HFF-Myc (cell line): ENCODE measurements at places on chromosomes 6 and 20.

- DNase-seq: no peak
Observed at GRCh38 chr6:138107078-138107751, at the start of gene PERP. TSS of gene PERP (minus strand) at chr6:138107419. CDS start at chr6:138107340, 79 bp downstream.

GRCh38 chr6:25242567-25242966, 36.6 kb upstream of the CARMIL1 start:
- no peak for DNase-seq

GRCh38 chr6:25199544-25199943, 79.6 kb upstream of the CARMIL1 start:
- no peak for DNase-seq

GRCh38 chr6:138403324-138403800, 661 bp upstream of the HEBP2 start:
- DNase-seq: no peak

- DNase-seq: no peak
Observed at GRCh38 chr6:39493174-39493573, 170.7 kb upstream of the KCNK16 start.

DNA sequence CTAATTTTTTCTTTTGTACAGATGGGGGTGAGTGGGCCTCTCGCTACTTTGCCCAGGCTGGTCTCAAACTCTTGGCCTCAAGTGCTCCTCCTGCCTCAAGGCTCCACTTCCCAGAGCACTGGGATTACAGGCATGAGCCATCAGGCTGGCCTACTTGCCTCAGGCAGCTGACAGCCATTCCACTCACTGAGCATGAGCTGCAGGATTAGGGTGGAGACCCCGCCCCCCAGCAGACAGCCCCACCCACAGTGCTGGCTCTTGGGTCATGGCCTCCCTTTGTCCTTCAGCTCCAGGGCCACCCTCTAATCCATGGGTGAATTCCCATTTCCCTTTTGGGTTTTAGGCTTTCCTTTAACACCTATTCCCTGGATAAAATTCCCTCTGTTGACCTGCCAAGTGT, 82.1 kb downstream of the BFSP1 start:
- no peak for DNase-seq

DNA sequence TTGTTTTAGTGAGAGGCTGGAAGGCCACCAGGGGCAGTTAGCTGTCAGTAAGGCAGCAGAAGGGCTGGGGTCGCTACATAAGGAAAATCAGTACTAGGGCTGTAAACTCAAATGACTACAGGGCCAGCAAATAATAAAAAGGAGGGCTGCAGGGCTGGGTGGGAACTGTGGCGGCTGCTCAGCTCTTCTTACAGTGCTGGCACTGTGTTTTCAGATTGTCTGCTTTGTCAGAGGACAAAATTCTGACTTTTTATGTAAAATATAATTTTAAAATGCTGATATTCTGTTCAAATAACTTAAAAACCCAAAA, 23.2 kb downstream of the HLA-A start:
- no peak for DNase-seq

DNA sequence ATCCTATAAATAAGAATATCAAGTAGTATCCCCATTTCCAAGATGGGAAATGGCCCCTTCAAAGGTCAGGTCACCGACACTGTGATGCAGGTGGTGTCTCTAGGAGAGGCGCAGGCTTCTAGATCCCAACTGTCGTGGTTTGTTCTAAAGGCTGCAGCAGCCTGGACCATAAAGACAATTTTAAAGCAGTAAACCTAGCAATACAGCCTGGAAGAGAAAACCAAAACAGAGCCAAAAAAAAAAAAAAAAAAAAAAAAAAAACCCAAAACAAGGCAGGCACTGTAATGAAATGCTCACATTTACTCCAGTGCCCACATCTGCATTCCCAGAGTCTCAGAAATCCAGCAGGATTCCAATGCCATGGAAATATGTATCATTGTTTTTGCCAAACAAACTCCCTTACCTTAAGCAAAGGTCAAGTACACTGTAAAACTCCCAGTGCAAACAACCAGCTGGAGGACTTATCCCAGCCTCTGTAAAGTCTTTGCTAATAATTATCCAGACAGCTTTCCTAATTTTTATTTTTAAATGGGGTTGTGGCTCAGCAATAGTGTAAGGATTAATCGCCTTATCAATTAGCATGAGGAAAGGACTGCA, 98.2 kb downstream of the PSMG4 start:
- DNase-seq: no peak

DNA sequence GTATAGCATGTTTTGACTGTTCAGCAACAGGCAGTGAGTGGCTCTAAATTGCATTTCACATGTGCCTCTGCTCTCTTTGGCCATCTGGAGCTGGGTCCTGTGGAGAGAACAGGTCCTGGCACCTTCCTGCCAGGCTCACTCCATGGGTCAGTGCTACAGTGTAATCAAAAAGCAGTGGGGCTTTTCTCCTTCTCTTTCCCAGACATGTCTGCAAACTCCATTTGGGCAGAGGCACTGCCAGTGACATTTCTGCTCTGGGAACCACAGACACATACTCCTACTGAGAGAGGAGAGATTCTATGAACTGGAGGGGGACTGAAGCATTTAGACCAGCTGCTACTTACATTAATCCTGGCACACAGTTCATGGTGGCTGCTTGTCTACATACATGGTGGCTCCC, 68.3 kb upstream of the TRAF3IP2 start:
- no peak for DNase-seq

DNA sequence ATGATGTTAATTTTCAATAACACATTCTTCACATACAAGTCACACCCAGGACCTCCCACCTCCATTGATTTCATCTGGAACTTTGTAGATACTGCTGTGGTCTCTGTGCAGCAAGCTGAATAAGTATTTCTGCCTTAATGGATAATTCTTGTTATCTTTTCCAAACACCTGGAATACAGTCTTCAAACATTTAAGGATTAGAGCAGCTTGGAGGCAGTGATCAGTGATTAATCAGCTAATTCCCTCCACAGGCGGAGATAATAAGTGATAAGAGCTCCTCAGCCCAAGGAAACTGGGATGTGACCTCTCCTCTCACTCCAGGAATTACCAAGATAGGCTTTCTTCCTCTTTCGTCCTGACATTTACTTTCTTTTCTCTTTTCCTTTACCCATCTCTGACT, 110.7 kb downstream of the FIG4 start:
- no peak for DNase-seq

- no peak for DNase-seq
Observed at GRCh38 chr6:30544666-30545272, 11.5 kb downstream of the GNL1 start.

DNA sequence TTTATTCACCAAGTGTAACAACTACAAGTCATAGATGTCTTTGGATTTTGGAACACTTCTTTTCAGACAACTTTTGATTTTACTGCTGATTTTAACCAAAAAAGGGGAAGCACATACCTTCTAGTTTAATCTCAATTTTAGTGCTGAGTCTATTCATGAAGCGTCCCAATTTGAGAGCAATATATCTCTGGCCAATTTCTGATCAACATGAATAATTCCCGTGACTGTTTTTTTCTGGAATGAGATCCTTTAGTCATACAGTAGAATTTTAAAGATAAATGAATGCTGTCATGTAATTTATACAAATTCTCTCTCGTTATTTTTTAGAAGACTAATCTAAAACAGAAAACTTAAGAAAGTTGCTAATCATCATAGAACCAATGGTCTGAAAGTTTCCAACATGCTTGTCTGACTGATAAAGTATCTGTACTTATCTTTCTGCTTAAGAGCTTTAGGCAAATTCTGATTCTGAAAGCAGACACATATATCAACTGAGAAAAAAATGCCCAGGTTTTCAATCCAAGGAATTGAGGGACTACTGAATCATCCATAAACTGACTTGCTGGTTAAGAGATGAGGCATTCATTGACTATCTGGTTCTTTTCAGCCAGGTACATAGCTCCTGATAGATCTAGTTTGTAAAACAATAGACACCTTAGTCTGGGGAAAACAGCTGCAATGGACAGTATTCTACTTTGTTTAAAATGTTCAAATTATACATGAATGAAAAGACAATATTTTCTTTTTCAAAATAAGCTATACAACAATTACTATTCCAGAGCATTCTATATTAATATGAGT, 657.5 kb downstream of the RFPL4B start:
- DNase-seq: no peak
